Dermis blood vessel endothelial cell (primary cell): ENCODE measurements at places on chromosomes 1 and 21. TPM values are rescaled to one million over a fixed set of nuclear protein-coding genes. Genes with fewer than 3 reads are reported as not detected.

Gene HSD3B1
- not detected in 2 replicates for total RNA-seq

Gene CLCA4
- not detected in 2 replicates for total RNA-seq

Gene TPTE
- total RNA-seq, result not detected in 2 replicates

Gene AHDC1
- 7.1 and 16.0 TPM in 2 replicates for total RNA-seq

Gene LMOD1
- total RNA-seq, result under 0.01 TPM in 1 of 2 replicates, not detected in the other

Gene CHIA
- not detected in 2 replicates for total RNA-seq

Gene RIPPLY3
- under 0.01 TPM in 1 of 2 replicates, not detected in the other for total RNA-seq

Gene CHIT1
- under 0.01 TPM in 2 replicates for total RNA-seq

Gene SH2D1B
- total RNA-seq, result 0.05 TPM in 1 of 2 replicates, not detected in the other

Gene SLAMF7
- total RNA-seq, result not detected in 2 replicates

Gene FCGR3A
- not detected in 2 replicates for total RNA-seq

Gene VHLL
- not detected in 2 replicates for total RNA-seq

Gene KMO
- total RNA-seq, result not detected in 2 replicates

Gene NASP
- total RNA-seq, result 88.2 and 114 TPM in 2 replicates

Gene SRSF11
- 116 and 121 TPM in 2 replicates for total RNA-seq

Gene SLC5A9
- total RNA-seq, result 0.05 TPM in 1 of 2 replicates, not detected in the other
